ENCODE measurements at places on chromosomes 3 and 15. TPM values are rescaled to one million over a fixed set of nuclear protein-coding genes. Genes with fewer than 3 reads are reported as not detected.

- DNase-seq = no peak
Measured at GRCh38 chr15:93932164-93932776, 299.1 kb upstream of the MCTP2 start.

DNA sequence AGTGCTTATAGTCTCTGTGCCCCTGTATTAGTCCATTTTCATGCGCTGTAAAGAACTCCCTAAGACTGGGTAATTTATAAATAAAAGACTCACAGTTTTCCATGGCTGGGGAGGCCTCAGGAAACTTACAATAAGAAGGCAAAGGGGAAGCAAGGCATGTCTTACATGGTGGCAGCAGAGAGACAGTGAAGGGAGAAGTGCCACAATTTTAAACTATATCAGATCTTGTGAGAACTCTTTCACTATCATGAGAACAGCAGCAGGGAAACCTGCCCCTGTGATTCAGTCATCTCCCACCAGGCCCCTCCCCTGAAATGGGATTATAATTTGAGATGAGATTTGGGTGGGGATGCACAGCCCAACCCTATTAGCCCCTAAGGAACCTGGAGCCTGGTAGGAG lies 243.2 kb downstream of the EDEM1 start:
- DNase-seq = no peak

- no peak for DNase-seq
Measured at GRCh38 chr15:52803467-52804306, 13.6 kb upstream of the ONECUT1 start.

DNA sequence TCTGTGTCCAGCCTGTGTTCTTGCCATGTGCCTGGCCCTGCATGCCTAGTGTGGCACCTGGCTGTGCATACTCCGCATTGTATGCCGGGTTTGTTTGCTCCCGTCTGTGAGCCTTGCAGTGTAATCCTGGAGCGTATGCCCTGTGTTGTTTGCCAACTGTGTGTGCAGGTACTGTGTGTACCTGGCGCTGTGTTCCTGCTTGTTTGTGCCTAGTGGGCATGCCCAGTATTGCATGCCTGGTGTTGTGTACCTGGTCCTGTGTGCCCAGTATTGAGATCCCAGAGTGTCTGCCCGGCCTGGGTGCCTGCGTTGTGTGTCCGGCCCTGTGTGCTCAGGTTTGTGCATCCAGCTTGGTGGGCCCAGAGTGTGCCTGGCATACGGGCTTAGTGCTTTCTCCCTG lies 54.5 kb upstream of the CHRNA7 start:
- DNase-seq = no peak

GRCh38 chr3:17160597-17160996 lies 275.8 kb downstream of the PLCL2 start:
- DNase-seq = no peak

GRCh38 chr3:194056731-194057415 lies 79.1 kb upstream of the HES1 start:
- DNase-seq = no peak

DNA sequence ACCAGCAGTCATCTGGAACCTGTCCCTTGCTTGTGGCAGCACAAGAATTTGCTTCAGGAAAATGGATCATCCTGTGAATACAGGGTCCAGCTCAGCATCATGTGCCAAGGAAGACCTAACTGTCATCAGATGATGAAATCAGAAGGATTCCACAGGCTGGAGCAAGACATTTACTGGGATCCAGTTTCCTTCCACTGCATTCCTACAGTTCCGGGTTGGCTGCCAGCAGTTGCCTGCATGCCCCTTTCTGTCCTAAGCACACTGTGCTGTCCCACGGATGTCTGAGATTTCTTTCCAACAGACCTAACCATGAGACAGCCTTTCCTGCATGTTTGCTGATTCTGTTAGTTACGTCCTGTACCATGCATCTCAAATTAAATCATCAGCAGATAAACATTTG lies 140.7 kb downstream of the IMPG2 start:
- DNase-seq = no peak

GRCh38 chr3:53850895-53851294 lies 4.5 kb downstream of the IL17RB start:
- DNase-seq = no peak

DNA sequence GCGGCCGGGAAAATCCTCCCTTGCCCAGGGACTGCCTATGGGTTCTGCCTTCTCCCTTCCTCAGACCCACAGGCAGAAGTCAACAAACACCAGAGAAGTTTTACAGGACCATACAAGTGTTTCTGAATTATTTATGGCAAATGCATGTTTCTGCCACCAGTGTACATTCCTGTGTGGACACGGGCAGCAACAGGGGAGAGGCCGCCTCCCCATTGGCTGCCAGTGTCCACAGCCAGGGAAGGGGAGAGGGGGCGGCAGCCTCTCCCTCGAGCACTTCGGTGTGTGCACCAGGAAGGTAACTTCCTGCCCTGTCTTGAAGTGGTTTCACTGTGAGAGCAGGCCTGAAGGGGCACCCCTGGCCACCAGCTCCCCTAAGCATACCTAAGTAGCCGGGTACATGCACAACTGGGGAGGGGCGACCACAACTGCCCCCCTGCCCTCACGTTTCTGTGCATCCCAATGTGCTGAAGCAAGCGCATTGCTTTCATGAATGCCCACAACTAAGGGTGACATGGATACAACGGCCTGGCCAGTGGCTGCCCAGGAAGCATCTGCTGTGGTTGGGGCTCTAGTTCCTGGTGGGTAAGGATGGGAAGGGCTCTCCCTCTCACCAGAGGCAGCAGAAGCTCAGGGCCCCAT lies 14.8 kb upstream of the SHISA5 start:
- DNase-seq = no peak

DNA sequence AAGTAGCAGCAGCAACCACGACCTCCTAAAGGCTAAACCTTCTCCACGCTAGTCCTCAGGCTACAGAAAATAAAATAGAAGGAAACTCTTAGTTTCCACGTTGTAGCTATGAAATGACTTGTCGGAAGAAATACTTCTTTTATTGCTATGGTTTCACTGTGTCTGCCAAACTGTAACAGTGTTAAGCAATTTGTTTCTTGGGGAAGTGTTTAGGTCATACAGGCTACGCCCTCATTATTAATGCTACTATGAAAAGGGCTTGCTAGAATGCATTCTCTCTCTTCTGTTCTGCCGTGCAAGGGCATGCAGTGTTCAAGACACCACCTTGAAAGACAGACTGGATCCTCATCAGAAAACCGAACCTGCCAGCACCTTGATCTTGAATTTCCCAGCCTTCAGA lies 462.7 kb downstream of the PLOD2 start:
- DNase-seq = no peak

- DNase-seq = no peak
Measured at GRCh38 chr3:88225326-88226008, 75.7 kb downstream of the C3orf38 start.

DNA sequence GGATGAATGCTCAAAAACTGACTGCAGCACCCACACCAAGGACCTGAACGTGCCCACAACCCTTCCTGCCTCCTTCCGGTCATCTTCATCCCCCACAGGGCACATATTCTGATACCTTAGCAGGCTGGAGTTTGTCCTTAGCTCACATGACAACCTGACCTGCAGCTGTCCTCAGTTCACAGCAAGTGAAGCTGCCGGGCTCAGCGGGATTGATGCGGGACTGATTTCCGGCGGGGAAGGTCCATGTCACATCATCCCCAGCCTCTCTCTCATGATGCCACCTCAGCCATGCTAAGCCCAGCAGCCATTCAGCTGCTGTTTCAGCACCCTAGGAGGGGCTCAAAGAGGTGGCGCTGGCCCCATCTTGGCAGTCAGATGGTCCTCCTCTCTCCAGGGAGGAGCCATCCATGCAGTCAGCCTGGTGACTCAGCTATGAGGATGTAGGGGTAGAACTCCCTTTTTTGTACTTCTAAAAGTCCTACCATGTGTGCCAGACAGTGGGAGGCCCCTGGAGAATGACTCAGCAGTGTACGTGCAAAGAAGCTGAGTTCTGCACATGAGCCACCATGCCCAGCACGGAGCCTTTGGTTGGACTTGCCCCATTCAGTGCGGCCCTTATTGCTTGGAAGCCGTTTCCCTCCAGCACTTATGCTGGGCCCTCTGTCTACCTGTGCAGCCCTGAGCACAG lies 9.5 kb downstream of the CA12 start:
- DNase-seq = no peak

DNA sequence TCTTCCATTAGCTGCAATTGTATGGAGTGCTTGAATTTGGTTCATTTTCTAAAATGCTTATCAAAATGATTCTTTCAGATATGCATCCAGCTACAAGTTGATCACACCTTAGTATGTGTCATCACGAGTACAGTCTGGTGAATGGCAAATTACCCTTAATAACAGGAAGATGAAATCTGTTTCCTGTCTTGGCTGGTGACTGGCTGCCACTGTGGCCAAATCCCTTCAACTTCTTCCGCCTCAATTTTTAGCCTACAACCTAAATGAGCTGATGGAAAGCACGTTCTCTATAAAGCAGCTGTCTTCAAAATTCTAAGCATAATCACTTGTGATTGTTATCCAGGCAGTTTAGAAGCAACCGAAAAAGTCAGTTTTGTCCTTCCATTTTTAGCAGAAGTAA lies 387.1 kb upstream of the NECTIN3 start:
- no peak for DNase-seq

DNA sequence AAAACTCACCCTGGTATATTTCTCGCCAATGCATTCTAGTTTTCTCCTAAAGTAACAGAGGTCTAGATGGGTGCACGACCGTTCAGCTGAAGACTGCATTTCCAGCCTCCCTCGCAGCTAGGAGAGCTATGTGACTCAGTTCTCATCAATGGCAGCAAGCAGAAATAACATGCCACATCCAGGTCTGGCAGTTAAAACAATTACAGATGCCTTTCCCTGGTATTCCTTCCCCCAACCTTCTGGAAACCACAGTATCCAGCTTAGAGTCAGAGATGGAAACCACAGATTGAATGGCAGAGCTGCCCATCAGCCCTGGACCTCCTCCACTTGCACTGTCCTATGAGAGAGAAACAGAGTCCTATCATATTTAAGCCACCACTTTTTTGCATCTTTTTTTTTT lies 4.8 kb downstream of the HAPLN3 start:
- DNase-seq = no peak

GRCh38 chr3:79247725-79248043 lies 520.1 kb downstream of the ROBO1 start:
- no peak for DNase-seq

DNA sequence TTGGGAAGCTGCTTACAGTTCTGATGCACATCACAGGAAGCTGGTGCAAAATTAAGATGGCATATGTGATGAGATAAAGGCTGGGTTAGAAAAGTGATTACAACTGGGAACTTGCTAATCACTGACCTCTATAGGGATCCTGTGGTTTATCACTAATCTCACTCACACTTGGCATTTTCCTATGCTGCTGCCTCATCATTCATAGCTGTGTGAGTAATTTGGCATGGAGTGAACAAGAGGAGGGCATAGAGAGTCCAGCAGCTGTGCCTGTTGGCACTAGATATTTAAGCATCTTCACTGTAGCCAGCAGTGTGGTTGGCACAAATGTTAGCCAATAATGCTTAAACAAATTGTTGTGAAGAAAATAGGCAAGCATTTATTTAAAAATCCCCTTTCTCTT lies 217.7 kb upstream of the CGNL1 start:
- DNase-seq = peak; percentile 41

DNA sequence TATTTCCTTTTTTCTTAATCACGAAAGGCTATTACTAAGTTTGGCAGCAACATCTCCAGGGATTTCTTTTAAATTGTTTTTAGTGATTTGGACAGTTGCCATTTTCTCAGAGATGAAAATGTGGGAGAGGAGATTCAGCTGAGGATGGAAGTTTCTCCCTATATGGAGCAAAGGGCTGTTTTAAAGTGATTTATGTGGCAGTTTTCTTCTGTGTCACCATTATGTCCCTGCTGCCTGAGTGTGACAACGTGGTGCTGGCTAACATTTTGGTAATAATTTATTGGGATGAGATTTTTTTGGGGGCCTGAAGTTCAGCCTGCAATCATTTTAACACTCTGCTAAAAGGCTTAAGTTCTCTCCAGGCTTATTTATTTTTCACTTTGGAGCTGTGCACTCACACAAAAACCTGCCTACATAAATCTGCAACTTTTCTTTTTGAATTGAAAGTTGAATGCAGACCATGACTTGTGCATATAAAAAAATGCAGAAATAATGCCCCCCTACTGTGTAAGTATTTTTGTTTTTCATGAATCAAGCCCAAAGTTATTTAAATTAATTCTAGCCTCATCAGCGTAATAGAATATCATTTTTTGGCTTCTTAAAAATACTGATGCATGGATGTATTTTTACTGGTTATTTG lies 210.9 kb downstream of the ZIC1 start:
- DNase-seq = no peak

- no peak for DNase-seq
Measured at GRCh38 chr3:169429328-169429727, 234.2 kb downstream of the MECOM start.

- no peak for DNase-seq
Measured at GRCh38 chr3:177144922-177145321, 52.4 kb downstream of the TBL1XR1 start.

DNA sequence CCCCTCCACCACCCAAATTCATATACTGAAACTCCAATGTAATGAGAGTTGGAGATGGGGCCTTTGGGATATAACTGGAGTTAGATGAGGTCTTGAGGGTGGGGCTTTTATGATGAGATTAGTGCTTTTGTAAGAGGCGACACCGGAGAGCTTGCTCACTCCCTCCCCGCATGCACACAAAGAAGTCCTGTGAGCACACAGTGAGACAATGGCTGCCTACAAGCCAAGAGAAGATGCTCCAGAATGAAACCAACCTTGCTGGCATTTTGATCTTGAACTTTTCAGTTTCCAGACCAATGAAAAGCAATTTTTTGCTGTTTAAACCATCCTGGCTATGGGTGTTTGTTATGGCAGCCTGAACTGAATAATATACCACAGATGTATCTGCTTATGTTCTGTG lies 109.0 kb downstream of the SAMMSON start:
- DNase-seq = no peak

DNA sequence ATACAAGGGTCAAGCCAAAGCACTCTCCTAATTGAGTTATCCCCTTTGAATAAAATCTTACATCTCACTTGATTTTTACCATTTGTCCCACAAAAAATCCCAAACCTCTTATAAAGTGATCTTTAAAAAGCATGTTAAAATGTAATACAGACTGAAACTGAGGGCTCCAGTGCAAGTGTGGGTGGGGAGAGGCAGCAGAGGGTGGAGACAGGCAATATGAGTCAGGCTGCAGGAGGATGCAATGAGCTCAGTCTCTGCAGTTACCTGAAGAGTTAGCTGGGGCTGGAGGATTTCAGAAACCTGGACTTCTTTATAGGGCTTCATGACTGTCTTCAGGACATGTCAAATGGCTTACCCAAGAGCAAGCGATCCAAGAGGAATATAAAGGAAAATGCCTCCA lies 14.2 kb upstream of the COLQ start:
- no peak for DNase-seq

DNA sequence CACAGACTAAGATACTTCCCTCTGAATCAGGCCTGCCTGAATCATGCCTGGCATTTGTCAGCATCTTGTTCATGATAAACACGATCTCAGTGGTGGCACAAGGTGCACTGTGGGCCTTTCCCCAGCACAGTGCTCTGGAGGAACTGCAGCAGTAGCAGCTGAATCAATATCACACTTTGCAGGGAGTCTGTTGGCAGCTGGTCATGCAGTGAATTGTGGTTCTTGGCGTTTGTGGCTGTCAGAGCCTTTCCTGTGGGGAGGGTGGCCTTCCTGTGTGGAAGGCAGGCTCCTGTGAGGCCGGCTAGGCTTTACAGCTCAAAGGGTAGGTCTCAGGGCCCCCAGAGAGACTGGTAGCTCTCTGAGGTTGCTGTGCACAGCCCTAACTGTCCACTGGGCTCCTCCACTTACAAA lies 54.4 kb upstream of the TLE3 start:
- DNase-seq = peak; percentile 41

The ERICH6 gene
- total RNA-seq = not detected

The AP3B2 gene
- 162 TPM for total RNA-seq

The RYR3 gene
- total RNA-seq = 56.0 TPM

The EAF2 gene
- total RNA-seq = 21.3 TPM

The PARP15 gene
- total RNA-seq = 0.35 TPM

The GOLGA8J gene
- total RNA-seq = not detected

All from dorsolateral prefrontal cortex (tissue), 122 donors.